H7 (cell line): ENCODE measurements at places on chromosomes 2 and 18.

DNA sequence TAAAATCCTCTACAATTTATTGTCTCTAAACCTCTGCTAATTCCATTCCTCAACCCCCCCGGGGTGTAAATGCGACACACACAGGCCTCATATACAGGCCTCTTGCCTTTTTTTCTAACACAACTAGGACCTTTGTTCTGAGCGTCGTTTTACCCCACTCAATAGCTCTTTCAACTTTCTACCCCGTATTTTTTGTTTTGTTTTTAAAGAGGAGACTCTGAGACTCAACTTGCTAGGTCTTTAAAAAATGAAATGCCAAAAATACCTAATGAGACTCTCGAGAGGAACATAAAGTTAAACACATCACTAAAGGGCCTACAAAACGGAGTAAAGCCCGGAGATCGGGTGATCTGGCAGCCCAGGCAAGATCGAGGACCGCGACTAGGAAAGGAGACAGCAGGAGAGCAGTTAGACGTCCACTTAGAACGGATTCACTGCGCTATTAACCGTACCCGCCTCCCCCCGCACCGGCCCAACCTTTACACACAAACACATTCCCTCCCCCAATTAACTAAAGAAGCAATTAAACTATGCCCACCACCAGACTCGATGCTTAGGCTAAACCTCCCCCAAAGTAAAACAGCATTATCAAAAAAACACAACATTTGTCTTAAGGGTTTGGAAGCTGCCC is 1.7 kb downstream of the TRIP12 start:
- DNase-seq = peak; percentile 48

GRCh38 chr2:73043929-73044832 is 27.3 kb downstream of the SFXN5 start:
- DNase-seq = no peak

DNA sequence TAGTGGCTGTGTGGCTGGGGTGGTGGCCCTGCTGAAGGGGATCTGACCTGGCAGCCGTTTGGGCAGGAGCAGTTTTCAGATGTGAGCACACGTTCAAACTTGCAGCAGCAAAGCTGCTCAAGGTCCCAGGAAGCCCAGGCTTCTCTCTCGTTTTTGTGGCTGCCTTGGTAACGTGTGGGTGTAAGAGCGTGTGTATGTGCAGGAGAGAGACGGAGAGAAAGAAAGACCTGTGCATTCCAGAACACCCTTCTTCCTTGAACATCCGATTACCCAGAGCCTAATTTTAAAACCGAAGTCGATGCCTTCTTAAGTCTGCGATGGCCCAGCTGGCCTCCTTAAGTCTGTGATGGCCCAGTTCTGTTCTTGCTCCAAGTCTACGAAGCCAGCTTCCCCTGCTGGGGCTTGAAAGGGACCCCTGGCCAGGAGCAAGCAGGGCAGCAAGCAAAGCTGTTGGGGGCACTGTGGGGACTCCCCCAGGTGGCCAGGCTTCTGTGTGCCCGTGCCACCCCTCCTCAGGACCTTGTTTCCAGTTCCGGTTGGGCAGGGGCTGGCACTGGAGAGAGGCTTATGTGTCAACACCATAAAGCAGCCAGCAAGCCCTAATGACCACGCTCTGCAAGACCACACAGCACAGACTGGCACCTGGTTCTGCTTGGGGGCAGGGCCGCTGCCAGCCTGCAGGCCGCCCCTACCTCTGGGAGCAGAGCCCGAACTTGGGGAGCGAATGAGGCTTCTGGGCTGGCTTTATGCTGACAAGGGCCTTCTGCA is 55.8 kb upstream of the ALPP start:
- DNase-seq = peak; percentile 54

- no peak for DNase-seq
Measured at GRCh38 chr2:189159717-189160116, 19.8 kb downstream of the COL5A2 start.

- no peak for DNase-seq
Measured at GRCh38 chr2:100004959-100005387, 137.4 kb downstream of the AFF3 start.

- DNase-seq = no peak
Measured at GRCh38 chr2:194260185-194260584, 1396.8 kb upstream of the SLC39A10 start.

GRCh38 chr2:85503168-85503850 is 35.7 kb upstream of the MAT2A start:
- no peak for DNase-seq

GRCh38 chr2:118945881-118946280 is 3.9 kb downstream of the MARCO start:
- no peak for DNase-seq

DNA sequence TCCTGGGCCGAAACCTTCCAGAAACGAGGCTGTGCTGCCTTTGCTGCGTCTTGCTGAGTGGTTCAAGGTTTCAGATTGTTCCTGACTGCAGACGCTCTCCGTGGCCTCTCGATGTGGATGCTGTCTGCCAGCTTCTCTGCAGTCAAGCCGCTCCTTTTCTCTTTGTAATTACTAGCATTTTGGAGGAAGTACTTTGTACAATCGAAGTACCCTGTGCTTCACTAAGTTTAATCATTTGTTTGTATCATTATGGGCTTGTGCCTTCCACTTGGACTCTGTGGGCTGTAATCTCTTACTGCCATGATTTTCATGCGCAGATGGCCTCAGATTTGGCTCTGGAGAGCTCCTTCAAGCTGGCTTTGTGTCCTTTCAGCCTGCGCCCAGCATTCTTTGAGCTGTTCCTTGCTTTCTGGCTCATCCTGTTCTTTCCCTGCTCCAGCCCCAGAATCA is 49.3 kb downstream of the TRAF3IP1 start:
- DNase-seq = no peak

DNA sequence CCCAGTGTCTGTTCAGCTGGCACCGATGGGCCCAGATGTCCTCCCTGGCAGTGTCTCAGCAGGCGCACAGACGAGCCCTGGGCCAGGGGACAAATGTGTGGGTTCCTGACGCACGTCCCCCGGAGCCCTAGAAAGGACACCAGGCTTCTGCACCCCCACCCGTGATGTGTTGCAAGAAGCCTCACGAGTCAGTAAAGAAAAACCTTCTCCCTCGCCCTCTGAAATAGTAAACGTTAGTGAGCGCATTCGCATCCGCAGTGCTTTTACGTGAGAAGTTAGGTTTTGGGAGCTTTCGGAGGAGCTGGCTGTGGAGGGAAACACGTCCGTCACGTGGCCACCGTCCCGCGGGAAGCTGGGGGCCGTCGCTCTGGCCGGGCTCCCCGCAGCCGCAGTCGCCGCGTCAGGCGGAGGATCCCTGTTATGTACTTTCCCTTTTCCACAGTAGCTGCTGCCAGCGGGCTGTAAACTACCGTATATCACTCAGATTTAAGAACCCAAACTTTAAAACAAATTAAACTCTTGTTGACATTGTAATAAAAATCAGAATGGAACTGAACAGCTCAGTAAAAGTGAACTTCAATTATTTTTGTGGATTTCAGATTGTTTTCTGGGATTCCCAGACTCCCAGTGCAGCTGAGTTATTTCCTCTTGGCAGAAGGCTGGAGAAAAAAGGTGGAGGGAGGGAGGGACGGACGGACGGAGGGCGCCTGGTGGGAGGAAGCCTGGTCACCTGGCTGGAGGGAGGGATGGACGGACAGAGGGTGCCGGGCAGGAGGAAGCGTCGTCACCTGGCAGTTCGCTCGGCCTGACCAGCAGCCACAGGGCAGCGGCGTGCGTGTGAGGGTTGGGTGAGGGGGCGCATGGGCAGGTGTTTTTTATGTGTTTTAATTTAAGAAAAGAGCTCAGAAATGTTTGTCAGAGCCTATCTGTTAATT is 112.1 kb downstream of the NFATC1 start:
- peak; percentile 86 for DNase-seq

DNA sequence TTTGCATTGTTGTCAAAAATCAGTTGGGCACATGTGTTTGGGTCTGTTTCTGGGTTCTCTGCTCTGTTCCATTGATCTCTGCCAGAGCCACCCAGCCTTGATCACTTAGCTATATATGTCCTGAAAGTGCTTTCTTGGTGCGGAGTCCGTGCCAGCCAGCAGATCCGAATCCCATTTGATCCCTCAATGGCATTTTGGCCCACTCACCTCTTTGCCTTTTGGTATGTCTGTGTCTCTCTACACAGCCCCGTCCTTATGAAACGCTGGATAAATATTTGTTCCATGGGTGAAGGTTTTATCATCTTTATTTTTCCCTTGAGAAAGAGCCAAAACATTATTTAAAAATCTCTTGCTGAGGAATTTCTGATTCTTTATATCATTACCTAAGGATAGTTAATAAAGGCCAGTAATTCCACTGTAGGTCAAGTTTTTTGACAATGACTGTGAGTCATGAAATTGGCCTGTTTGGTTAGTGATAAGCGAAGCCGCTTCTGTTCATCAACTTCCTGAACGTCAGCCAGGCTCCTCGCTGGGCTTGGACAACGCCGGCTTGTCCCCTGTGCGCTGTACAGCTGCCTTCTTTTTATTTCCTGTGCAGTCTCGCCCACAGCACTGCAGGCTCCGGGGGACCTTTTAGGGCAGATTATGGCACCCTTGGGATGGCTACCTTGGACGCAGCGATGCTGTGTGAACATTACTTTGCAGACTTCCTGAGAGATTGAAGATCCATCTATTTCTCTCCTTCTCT is 24.9 kb downstream of the MTCL1 start:
- no peak for DNase-seq

DNA sequence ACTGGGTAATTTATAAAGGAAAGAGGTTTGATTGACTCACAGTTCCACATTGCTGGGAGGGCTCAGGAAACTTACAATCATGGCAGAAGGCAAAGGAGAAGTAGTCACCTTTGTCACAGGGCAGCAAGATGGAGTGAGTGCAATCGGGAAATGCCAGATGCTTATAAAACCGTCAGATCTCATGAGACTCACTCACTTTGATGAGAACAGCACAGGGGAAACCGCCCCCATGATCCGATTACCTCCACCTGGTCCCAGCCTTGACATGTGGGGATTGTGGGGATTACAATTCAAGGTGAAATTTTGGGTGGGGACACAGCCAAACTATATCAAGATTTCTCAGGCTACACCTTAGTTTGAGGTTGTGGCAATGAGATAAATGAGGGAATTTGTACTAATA is 54.9 kb downstream of the AKAIN1 start:
- no peak for DNase-seq

DNA sequence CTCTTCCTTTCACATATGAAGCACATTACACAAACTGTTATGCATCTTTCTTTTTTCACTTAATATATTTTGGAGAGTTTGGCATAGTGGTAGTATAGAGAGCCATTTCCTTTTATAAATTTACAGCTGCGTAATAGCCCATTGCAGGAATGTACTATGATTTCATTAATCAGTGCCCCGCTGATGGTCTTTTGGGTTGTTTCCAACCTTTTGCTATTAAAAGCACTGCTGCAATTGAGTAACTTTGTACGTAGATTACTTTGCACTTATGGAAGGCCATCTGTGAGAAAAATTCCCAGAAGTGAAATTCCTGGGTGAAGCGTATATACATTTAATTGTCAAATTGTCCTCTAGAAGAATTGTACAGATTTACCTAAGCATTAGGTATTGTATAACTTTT is 565.3 kb upstream of the ZNF804A start:
- DNase-seq = no peak

GRCh38 chr2:127361929-127362885 is 25.6 kb downstream of the MAP3K2 start:
- no peak for DNase-seq

GRCh38 chr2:150971910-150972309 is 289.8 kb downstream of the RBM43 start:
- DNase-seq = no peak

- no peak for DNase-seq
Measured at GRCh38 chr18:74806700-74807416, 209.2 kb downstream of the ZNF407 start.

GRCh38 chr18:12052866-12053265 is 40.8 kb upstream of the ANKRD62 start:
- DNase-seq = no peak

- no peak for DNase-seq
Measured at GRCh38 chr2:194104687-194105086, 1552.3 kb upstream of the SLC39A10 start.

DNA sequence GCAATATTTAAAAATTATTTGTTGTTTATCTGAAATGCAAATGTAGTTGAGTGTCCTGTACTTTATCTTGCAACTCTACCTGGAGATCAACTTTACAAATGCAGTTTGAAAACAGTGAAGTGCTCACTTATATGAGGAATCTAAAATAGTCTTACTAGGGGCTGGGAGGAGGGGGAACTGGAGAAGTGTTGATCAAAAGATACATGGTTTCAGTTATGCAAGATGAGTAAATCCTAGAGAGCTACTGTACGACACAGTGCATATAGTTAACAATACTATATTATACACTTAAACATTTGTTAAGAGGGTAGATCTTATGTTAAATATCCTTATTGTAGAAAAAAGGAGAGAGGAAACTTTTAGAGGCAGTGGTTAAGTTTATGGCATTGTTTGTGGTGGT is 241.9 kb downstream of the BCL11A start:
- DNase-seq = no peak

GRCh38 chr2:226742347-226742746 is 57.3 kb downstream of the IRS1 start:
- no peak for DNase-seq

GRCh38 chr2:74001121-74001520 is 16.4 kb downstream of the TET3 start:
- DNase-seq = no peak

GRCh38 chr2:55158111-55158814 is 73.8 kb downstream of the CLHC1 start:
- no peak for DNase-seq

- DNase-seq = no peak
Measured at GRCh38 chr2:136645236-136645828, 120.0 kb upstream of the THSD7B start.

GRCh38 chr2:199982126-199982843 is 26.9 kb downstream of the MAIP1 start:
- no peak for DNase-seq

DNA sequence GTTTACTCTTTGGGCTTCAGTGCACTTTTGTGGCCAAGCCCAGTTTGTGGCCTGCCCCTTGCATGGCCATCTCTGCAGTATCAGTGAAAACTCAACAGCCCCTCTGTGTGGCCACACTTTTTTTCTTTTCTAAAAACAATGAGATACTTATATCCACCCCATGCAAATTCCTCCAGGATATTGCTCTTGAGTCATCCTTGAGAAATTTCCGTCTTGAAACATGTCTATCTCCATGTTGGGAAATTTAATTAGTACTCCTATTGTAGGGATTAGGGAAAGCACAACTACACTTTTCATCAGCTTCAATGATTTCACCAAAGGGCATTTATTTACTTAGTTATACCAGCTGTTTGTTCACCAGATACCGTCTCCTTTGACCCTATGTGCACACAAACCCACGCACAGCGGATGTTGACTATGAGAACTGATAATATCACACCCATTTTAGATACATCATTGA is 993.1 kb downstream of the TSN start:
- DNase-seq = no peak

DNA sequence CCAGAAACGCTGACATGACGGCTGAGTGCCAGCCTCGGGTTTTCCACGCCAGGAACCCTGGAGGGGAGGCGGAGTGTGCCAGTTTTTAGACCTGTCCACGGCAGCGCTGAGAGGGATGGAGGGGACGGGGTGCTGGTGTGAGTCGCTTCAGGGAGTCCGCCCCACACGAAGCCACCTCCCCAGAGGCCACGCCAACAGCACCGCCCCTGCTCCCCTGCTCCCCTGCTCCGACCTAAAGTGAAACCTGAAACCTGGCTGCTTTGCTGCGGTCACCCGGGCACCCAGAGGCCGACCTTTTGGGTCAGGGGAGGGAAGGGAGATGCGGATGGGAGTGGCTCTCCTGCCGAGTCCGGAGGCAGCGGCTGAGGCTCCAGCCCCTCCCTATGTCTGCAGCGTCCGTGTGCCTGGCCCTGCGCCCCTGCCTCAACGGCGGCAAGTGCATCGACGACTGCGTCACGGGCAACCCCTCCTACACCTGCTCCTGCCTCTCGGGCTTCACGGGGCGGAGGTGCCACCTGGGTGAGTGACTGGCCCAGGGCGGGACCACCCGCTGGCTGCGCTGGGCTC is 38.1 kb downstream of the SNED1 start:
- peak; percentile 91 for DNase-seq
